ENCODE measurements at places on chromosomes 5 and 9. TPM values are rescaled to one million over a fixed set of nuclear protein-coding genes. Genes with fewer than 3 reads are reported as not detected.

Gene YIPF5
- total RNA-seq, result 28.6 TPM

Gene RAD1
- total RNA-seq, result 12.3 TPM

Gene SLC2A8
- total RNA-seq, result 46.2 TPM

Gene MYORG
- 6.9 TPM for total RNA-seq

DNA sequence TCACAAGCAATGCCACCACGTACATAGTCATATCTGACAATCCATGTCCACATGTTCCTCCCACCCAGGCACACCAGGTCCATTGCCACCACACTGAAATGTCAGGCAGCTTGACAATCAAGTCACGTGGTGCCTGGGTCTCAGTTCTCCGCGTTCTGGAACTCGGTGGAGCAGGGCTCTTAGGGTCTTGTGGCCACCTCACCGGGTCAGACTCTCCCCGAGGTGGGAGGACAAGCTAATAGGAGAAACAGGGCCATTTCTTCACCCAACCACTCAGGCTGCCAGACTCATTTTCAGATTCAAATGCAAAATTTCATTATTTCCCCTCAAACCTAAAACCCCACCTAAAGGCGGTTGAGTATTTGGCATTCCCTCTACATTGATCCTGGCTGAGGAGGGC, 200.5 kb upstream of the GAS1 start:
- DNase-seq, result no peak

DNA sequence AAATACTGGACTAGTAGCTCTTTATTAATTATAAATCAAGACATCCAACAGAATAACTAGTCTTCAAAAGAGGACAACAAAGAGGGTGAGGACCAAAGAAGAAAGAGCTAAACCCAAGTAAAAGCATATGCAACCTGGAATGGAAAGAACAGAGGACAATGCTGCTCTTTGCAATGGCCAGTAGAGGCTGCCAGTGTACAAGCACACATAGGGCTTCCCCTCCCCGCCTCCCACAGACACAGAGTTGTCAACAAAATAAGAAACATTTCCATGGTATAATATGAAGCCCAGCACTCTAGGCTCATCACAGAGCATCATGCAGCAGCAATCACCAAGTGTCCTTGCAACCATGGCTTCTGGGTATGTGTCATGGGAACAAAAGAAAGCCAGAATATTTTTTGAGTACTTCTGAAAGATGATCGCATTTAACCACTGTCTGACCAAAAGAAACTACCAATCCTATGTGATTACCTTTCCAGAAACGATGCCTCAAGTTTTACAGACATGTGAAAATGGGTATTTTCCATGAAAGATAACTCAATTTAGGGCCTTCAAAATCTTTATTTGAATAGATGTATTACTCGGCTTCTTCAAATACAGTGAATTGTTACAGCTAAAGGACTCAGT, 58.1 kb downstream of the RFX3 start:
- peak; percentile 48 for DNase-seq

GRCh38 chr5:35416217-35416988, 186.1 kb upstream of the PRLR start:
- DNase-seq, result no peak

- DNase-seq, result no peak
Measured at GRCh38 chr5:137218896-137219295, 280.2 kb downstream of the SPOCK1 start.

GRCh38 chr9:129697656-129698253, 32.3 kb downstream of the PRRX2 start:
- peak; percentile 19 for DNase-seq

- no peak for DNase-seq
Measured at GRCh38 chr5:151890299-151890698, 34.4 kb downstream of the GLRA1 start.

GRCh38 chr5:171614971-171615653, 170.5 kb upstream of the SMIM23 start:
- no peak for DNase-seq

DNA sequence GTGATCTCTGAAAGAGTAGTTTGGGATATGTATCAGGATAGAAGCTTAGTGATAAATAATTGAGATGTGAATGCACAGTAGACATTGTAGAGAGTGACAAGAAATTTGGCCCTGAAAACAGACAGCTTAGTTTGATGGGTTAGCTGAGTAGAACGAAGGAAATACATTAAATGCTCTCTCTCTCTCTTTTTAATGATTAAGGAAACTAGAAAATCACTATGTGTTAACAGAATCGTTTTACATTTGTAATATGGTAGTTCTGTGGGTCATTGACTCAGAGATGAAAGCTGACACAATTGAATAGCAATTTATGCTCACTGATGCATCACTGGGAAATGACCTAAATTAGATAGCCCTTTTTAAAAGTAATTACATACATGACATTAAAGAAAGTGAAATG, 739.8 kb upstream of the PTPRD start:
- DNase-seq, result no peak

DNA sequence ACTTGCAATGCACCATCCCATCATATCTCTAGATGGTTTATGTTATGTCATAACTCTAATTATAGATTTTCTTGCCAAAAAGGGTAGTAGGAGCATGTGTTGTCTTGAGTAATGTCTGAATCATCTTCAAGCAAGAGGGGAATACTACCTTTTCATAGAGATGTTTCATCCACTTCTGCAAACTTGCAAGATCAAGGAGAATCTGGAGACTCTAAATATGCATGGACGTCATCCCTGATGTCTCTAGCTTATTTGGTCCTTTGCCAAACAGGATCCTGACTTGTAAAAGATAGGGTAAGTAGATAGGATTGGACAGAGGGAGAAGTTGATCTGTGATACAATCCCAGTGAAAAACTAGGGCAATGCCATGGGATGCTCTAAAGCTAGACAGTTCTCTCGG, 246.5 kb downstream of the DMRTA1 start:
- no peak for DNase-seq

- DNase-seq, result no peak
Measured at GRCh38 chr5:124007675-124008398, 495.9 kb downstream of the CSNK1G3 start.

GRCh38 chr5:176818391-176819098, 8.2 kb downstream of the UNC5A start:
- no peak for DNase-seq

DNA sequence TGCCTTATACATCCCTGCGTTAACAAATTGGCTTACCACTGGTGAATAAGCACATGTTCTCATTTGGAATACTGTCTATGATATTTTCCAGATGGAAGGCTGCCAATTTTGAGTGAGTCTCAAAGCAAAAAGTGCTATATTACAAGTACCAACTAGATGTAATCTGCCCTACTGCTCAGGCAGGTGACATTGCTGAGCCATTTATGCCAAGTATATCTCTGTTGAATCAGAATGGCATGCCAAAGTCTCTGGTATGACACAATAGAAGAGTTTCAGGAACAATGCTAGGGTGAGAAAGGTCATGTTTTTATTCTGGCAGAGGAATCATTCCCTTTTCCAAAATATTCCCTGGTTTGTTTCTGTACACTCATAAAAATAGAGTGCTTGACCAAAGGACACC, 356.5 kb downstream of the CDH9 start:
- DNase-seq, result no peak

DNA sequence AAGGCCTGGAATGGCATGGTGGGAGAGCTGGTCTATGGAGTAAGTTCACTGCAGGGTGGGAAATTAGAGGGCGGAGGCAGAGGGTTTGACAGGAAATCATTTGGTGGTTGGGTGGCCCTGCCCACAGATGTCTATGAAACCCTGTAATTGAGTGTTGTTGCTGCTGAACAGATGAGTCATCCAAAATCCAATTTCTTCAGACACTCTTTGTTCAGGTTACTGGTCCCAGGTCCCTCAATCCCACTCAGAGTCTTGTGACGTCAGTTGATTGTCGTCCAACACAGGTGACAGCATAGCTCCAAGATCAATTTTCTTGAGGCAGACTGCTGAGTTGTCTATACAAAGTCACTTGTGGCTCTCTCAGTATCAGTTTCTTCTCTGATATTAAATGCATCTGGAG, 208.6 kb downstream of the GRIA1 start:
- DNase-seq, result no peak

DNA sequence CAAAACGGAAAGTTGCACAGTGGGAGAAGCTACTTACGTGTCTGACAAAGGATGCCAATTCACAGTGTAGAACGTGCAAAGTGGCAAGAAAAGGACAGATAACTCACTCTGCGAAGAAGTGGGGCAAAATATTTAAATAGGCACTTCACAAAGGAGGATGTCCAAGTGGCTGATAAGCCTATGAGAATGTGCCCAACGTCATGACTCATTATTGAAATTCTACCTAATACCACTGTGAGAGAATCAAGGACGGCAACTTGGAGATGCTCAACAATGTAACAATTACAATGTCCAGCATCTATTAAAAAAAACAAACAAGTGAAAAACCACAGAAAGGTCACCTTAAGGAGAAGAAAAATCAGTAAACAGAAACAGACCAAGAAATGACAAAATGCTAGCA, 59.0 kb downstream of the NACC2 start:
- DNase-seq, result no peak

DNA sequence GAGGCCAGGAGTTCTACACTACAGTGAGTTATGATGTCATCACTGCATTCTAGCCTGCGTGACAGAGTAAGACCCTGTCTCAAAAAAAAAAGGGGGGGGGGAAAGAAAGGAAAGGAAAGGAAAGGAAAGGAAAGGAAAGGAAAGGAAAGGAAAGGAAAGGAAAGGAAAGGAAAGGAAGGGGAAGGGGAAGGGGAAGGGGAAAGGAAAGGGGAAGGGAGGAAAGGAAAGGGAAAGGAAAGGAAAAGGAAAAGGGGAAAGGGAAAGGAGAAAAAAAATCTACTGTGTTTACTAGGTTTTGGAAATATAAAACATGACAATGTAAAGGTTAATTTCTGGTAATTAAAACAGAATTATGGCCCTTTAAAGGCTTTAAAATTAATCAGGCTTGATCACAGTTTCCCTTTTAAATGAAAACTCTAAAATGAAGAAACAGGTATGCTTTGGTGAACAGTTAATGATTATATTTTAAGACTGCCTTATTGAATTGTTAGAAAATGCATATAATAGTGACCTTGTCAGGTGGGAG, 131.9 kb upstream of the POU5F2 start:
- DNase-seq, result no peak

- DNase-seq, result no peak
Measured at GRCh38 chr5:141260458-141261237, 15.5 kb downstream of the PCDHB15 start.
